ENCODE measurements at places on chromosomes 11 and 22.

DNA sequence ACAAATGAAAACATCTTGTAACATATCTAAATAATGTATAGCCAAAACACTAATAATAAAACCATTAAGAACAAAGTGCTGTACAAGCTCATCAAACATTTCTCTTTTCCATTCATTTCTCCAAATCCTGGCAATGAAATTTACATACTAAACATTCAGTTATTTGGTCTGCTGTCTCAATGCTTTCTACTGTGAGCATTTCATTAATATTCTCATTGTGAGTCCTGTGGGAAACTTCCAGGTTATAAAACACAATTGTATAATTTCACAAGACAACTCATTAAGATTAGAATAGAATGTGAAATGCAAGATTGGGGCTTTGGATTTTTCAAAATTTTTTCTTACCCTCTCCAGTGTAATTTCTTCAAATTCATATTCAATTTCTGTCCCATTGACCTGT lies 876.9 kb upstream of the CCDC90B start:
- DNase-seq = no peak

- DNase-seq = no peak
These were observed 28.2 kb upstream of the CCDC81 start for GRCh38 chr11:86346513-86346912.

GRCh38 chr11:79397252-79397651 lies 43.6 kb downstream of the TENM4 start:
- no peak for DNase-seq

GRCh38 chr11:61010466-61011228 lies 39.2 kb downstream of the CD6 start:
- no peak for DNase-seq

- no peak for DNase-seq
These were observed 16.1 kb upstream of the RELT start for GRCh38 chr11:73359930-73360742.
